GM18507 (cell line): ENCODE measurements at places on chromosomes 7 and 10.

DNA sequence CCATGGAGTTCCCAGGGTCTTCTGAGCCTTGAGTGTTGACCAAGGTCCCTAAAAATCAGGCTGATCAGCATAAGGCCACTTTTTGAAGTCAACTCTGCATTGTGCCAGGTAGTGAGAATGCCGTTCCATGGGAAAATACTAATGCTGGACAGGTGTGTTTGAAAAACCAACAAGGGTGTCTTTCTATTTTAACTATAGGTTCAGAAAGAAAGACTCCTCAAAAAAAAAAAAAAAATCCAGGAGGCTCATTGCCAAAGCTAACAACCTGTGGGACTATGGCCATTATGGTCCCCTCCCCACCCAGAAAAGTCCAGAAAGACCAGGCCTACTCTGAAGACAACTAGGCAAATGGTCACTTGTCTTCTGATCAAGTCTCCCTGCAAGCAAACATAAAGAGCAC lies 44.4 kb downstream of the NRAP start:
- DNase-seq = no peak

DNA sequence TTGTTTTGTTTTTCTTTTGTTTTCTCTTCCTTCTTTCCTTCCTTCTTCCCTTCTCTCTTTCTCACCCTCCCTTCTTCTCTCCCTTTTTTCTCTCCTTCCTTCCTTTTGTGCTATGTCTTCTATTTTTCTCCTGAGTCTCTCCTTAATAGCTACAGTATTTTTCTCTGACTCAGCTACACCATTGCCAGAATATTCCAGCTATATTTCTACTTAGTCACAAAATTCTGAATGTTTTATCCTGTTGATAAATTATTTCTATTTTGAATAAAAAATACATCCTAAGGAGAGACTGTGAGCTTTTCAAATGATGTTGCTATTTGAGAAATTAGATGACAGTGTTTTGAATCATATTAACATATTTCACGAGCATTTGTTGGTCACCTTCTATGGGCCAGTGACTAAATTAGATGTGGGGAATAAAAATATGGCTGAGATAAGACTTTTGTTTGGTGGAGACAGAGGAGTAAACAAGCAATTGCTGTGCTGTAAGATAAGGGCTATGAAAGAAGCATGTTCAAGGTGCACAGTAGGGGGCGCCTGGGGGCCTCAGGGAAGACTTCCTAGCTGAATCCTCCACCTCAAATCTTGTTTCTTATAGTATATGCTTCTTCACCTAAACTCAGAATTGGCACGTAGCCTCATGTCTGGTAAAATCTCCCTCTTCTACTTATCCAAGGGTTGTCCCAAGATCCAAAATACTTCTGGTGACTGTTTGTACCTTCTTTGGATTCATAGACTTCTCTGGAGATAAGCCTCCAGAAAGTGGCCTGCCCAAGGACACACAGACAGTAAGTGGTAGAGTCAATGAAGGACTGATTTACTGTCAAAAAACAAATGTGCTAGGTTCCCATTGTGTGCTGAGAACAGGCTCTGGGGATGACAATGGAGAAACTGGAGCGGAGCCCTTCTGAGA lies 115.5 kb upstream of the CREB5 start:
- no peak for DNase-seq

DNA sequence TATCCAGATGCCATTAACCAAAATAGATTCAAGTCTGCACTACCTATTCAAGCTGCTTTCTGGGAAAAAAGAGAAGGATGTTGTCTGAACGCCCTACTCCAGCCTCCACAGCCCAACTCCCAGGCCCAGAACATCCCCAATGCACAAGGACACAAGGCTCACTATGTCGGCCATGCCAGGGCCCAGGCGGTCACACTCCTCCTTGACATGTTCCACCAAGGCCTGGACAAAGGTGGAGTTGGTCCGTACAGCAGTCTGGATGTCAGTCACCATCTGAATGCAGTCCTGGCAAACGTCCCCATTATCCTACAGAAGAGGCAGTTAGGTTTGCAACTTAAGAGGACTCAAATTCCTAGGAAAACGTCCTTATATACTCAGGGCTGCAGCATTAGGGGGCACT lies 23.2 kb downstream of the PSAP start:
- no peak for DNase-seq

DNA sequence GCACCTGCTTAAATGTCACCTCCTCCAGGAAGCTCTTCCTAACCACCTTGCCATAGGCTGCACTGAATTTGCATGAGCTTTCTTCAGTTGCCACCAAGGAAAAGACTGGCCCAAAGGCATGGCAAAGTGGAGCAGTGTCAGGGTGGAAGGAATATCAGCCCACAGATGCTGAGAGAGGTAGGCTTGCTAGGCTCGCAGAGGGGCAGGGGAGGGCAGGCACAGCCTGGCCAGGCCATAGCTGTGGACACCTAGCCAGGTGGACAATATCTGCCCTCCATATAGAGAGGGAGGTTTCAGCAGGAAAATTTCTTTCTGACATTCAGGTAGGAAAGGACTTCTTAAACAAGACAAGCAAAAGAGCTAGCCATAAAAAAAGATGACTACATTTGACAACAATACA lies 166.3 kb downstream of the GRID1 start:
- DNase-seq = no peak

- DNase-seq = no peak
These were observed 149.9 kb upstream of the KLF14 start for GRCh38 chr7:130883928-130884327.

GRCh38 chr10:29377333-29377961 lies 88.6 kb downstream of the LYZL1 start:
- DNase-seq = no peak

DNA sequence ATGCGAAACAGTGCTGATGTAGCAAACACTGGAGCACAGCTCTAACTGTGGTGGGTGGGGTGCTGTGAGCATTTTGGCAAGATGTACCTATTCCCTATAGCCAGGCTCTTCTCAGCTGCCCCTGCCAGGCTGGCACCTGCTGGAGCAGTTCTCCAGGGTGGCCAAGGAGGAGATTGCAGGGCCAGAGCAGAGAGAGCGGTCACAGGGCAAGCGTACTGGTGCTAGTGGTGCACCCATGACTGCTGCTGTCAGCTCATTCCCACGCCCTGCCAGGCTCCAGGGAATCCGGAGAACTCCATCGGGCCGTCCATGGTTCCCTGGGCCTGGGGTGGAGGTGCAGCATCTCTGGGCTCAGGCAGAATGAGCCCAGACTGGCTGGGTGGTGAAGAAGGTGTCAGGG lies 2.1 kb downstream of the COL13A1 start:
- DNase-seq = no peak

DNA sequence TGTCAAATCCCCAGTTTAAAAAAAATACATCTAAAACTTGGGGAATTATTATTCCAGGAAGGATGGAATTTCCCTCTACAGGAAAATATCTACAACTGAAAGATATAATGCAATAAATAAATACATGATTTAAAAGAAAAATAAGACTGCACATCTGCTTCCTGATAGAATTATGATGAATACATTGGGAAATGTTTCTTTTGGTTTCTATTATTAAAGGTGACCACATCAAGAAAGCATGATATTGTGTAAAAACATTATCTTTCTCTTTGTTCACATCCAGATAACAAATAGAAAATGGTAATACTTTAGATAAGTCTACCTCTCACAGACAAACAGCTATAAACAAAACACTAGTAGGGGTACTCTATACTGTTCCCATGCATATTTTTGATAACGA lies 19.2 kb downstream of the SEMA3D start:
- DNase-seq = no peak

GRCh38 chr7:45306752-45307305 lies 149.2 kb downstream of the RAMP3 start:
- no peak for DNase-seq

GRCh38 chr7:125934955-125935354 lies 1005.3 kb upstream of the POT1 start:
- DNase-seq = no peak

DNA sequence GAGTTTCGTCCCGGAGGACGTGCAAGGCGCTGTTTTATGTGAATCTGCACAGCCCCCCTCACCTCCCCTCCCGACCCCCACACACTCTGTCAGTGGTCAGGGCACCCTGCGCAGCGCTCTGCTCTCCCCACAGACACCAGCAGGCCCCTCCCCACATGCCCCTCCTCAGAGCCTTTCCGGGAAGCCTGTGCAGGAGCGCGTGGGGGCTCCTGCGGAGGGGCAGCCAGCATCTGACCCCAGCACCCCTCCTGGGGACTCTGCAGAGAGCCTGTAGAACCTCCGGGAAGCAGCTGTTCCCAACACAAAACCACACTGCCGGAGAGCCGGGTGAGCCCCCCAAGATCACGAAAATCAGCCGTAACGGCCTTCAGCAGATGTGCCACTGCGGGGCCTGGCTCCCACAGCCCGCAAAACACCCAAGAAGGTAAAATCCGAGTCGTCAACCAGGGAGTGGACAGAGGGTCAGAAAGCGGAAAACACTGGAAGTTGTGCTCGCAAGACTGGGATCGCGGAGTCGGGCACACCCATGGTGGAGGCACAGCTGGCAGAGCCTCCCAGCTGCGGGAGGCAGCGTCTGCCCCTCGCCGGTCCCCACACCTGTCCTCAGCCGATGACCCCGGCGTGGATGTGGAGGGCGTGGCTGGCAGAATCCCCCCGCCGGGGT lies 53.8 kb upstream of the PDGFA start:
- DNase-seq = no peak

DNA sequence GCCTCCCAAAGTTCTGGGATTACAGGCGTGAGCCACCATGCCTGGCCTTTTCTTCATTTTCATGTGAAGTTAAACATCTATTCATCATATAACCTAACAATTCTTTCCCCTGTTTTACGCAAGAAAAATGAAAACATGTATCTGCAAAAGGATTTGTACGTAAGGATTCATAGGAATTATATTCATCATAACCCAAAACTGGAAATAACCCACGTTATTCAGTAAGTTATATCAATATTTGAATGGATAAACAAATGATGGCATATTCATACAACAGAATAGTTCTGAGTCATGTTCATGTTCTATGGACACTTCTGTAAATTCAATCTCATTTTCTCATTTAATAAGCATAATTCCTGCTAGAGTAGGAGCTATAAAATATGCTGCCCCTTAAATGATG lies 35.2 kb upstream of the CAV2 start:
- no peak for DNase-seq

DNA sequence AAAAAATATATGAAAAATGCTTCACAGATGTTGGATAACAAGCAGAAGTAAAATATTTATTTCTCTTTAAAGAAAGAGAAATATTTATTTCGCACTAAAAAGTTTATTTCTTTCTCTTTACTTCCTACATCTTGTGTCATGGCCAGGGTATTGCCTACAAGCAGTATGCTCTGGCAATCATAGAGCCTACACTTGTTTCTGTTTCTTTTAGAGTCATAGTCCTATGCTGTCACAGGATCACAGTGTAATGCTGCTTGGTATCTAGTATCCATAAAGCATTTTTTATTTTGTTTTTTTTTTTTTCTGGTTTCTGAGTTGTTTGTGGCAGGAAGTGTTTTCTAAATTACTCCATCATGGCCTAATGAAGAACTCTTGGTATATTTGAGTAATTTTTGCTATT lies 116.0 kb downstream of the ATRNL1 start:
- no peak for DNase-seq

DNA sequence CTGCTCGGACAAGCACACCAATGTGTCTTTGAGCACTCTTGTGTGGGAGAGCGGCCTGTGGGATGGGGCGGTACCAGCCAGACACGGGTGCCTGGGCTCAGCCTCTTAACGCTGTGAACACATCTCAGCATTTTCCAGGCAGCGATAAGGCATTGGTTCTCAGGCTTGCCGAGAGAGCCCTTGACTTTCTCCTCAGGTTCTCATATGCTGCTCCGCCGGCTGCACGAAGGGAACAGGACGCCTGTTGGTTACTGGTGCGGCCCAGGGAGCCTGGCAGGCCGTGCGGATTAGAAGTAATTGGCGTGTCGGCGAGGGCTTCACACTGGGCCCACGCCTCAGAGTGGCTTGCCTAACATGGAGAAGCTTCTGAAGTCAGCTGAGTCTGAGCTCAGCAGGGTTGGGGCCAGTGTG lies 456.7 kb upstream of the FOXK1 start:
- DNase-seq = no peak

GRCh38 chr10:60974463-60975149 lies 30.6 kb upstream of the RHOBTB1 start:
- DNase-seq = no peak

DNA sequence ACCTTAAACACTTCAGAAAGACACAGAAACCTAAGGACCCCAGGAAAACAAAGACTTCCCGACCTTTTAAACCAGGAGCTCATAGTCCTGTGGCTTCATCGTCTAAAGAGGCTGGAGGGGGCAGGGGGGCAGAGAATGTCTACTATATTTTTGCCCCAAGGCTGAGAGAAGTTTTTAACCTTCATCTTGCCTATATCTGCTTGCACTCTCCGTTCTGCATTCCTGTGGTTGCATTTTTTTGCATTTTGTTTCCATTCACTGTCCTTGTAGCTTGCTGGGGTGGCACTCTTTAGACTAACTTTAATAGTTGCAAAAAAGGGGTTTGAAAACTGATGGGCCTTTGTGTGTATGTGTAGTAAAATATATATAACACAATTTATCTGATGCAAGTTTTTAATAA lies 23.7 kb downstream of the PRKAR2B start:
- no peak for DNase-seq

DNA sequence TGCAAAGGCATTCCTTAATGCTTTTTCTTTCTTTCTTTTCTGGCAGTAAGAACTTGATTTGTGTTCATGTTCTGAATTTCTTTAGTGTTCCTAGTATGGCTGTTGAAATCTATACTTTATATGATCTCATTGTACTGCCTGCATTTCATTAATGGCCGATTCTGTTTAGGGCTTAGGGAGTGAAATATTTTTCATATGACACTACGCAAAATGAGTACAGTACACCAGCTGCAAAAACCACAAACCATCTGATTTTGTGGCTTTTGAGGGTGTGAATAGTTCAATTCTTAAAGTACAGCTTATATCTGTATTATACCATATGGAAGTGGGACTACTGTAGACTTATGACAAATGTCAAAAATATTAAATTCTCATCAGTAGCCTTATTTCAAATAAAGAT lies 69.1 kb upstream of the FOXP2 start:
- no peak for DNase-seq

GRCh38 chr10:34187201-34187600 lies 627.9 kb downstream of the PARD3 start:
- no peak for DNase-seq

- no peak for DNase-seq
These were observed 52.2 kb downstream of the IFIT5 start for GRCh38 chr10:89466599-89467035.

DNA sequence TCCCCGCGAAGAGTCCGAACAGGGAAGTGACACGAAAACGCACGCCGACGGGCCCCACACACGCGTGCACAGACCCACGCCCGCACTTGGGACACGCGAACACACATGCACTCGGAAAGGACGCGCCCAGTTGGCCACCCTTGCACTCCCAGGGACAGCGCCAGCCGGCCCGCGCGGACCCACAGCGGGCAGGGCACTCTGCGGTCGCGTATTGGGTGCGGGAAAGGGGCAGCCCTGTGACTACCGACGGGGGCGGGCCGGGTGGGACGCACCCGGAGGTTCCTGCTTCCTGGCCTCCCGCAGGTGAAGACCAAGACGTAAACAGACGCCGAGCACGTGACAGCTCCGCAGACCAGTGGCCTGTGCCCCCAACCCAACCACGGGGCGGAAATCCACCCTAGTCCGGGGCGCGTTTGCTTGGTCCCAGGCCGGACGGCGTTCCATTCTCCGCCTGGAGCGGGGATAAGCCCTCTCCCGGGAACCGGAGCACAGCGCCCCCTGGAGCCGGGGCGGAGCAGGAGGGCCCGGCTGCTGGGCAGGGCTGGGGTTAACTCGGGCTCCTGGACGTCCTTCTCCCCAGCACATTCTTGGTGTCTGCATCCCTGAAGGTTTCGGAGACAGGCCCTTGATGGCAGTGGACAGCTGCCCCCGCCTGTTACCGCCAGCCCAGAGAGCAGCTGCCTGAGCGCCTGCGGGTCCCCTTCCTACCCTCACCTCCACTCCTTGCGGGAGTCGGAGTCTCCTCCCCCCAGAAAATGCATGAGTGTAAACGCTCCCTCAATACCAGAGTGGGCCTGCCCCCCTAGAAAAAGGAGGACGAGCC lies 2.0 kb upstream of the LZTS2 start:
- DNase-seq = peak; percentile 49
